Tongue (tissue), 3 donors: ENCODE measurements at places on chromosomes 5 and 9. TPM values are rescaled to one million over a fixed set of nuclear protein-coding genes. Genes with fewer than 3 reads are reported as not detected.

GRCh38 chr5:54563083-54563761 is 45.7 kb downstream of the SNX18 start:
- no peak for DNase-seq

- DNase-seq, result no peak
Measured at GRCh38 chr5:141793881-141794280, 84.3 kb downstream of the PCDH1 start.

DNA sequence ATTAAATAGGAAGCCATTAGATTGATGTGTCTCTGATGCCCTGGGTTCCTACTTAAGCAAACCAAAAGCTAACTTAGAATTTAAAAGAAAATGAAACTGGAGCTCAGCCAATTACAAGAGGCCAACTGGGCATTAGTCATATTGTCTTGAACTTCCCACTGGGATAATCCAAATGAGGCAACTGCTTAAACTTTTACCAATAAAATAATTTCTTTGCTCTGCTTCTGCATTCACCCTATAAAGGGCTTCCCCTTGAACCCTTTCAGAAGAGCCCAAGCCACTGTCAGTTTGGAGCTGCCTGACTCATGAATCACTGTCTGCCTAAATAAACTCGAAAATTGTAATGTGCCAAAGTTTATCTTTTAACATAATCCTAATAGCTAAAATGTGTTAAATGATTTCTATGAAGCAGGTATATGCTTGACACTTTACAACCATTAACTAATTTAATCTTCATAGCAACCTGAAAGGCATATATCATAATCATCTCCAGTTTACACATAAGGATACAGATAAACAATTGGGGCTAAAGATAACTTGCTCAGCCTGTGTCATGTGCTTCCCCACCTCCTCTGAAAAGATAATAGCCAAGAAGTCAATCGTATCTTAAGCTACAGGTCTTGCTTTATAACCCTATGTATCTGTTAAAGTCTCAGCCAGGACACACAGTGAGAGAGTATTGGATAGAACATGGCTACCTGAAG is 11.5 kb downstream of the GPR150 start:
- DNase-seq, result no peak

GRCh38 chr5:39100851-39101396 is 26.7 kb upstream of the RICTOR start:
- DNase-seq, result no peak

DNA sequence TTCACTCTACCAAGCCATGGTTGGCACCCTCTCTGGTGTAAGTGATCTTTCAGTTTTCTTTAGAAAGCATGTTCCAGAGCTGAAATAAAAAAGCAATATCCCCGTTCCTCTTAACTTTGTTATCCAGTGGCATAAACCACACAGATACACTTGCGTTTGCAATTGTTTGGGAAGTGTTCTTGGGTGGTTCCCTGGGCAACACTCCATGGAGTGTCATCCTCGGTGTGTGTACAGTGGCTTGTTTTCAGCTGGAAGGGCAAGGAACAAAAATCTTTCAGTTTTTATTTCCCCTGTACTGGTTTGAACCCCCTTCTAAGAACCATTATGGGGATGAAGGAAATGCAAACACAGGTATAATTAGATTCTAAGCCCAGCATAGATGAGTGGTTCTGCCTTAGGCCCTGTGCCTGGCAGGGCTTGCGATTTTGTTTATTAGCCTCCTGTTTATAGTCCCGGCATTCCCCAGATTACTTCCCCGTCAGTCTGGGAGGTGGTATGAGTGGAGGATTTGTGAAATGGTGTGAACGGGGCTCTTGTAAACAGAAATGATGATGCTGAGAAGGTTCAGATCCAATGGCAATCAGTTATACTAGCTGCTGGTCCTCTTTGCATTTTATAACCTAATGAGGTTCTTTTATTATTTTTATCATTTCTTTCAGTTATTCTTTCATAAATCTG is 76.0 kb upstream of the CD180 start:
- no peak for DNase-seq

DNA sequence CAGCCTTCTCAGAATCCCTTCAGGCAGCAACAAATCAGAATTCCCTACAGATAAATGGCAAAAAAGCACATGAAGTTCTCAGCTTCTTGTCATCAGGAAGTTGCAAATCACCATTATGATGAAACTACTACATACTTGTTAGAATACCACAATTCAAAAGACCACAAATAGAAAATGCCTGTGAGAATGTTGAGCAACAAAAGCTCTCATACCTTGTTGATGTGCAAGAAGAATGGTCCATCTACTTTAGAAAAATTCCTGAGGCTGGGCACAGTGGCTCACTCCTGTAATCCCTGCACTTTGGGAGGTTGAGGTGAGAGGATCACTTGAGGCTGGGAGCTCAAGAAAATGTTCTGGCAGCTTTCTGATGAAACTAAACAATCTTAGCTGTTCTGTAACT is 278.1 kb downstream of the ICE1 start:
- no peak for DNase-seq

GRCh38 chr9:91775011-91775707 is 174.9 kb downstream of the ROR2 start:
- DNase-seq, result peak; percentile 81

DNA sequence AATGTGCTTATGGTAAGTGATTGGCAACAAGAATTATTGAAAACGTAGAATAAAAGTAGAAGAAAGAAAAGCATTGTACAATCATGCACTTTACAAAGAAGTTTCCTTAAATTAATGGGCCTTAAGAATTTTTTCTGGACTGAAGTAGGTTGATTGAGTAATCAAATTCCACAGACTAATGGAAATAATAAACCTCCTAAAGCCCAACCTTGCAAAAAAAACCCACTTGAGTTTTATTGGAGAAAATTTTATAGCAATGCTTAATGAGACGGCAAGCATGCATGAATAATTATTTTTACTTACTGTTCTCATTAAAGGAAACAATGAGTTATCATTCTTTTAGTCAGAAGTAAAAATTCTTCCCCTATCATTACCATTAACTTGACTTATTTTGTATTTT is 676.1 kb upstream of the C9orf72 start:
- no peak for DNase-seq

Gene SARDH
- 8.0 TPM for total RNA-seq

Gene DBH
- 0.10 TPM for total RNA-seq

Gene TSSK1B
- total RNA-seq, result not detected
